ENCODE measurements at places on chromosomes 2 and 18.

GRCh38 chr18:8673256-8674209 is 31.8 kb upstream of the MTCL1 start:
- DNase-seq: no peak

DNA sequence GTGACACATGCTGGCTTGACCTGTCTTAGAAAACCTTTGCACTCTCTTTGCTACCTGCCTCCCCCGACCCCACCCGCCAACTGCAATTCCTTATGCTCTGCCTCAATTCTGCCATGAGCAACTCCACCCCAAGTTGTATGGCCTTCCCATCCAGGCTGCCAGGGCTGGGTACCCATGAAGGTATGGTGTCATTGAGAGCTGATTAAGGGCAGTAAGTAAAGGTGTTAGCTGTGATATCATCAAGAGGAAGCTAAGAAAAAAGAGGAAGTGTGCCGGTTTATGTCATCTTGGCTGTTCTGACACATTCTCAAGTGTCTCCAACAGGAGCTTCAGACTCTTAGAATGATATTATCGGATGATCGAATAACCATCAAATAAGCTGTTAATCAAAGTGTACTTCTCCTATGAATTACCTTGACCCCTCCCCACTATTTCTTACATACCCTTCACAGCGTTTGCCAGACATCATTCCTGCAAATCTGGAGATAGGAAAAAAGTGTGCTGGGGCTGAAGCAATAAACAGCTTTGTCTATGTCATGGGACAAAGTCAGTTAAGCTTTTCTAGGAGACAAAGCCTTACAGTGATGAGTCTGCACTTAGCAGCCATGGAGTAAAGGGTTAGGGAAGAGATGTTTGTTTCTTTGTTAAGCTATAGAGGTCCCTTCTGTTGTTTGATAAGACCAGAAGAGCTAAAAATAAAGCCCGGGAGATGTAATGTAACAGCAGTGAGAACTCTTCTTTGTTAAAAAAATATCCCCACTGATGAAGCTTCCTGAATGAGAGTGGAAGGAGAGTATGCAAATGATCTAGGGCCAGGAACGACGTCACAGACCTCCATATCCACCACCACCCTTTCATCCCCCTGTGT is 40.4 kb upstream of the SMAD2 start:
- no peak for DNase-seq

DNA sequence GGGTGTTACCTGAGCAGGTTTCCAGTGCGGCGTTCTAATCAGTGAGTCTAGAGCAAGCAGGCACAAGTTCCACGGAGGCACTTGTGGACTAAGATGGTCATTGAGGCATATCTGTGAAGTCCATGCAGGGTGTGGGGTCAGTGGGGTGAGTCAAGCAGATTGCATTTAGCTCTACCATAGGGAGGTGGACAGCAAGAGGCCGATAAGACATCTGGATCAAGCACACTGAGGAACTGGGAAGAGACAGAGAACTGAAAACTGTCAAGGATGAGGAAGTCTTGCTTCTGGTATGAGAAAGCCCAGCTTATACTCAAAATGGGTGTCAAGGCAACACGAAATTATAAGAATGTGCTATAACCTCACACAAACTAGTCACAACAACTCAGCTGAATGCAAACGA is 61.2 kb upstream of the SLC39A10 start:
- no peak for DNase-seq

- DNase-seq: no peak
These were observed 160.0 kb downstream of the UBE2E3 start for GRCh38 chr2:181140414-181140813.

- no peak for DNase-seq
These were observed 39.4 kb upstream of the TPO start for GRCh38 chr2:1373830-1374229.

DNA sequence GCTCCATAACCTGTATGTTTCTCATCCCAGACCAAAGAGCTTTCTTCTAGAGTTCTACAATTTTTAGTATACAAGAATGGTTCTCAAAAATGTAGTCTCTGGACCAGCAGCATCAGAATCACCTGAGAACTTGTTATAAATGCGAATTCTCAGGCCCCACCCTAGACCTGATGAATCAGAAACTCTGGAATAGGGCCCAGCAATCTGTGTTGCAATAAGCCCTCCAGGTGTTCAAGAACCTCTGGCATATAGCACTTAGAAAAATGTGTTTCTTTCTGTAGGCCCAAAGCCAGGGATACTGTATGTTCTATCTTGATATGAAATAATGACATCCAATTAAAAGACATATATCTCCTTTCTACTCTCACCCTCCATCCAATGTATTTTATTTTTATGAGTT is 10.4 kb downstream of the PAIP2B start:
- DNase-seq: no peak

DNA sequence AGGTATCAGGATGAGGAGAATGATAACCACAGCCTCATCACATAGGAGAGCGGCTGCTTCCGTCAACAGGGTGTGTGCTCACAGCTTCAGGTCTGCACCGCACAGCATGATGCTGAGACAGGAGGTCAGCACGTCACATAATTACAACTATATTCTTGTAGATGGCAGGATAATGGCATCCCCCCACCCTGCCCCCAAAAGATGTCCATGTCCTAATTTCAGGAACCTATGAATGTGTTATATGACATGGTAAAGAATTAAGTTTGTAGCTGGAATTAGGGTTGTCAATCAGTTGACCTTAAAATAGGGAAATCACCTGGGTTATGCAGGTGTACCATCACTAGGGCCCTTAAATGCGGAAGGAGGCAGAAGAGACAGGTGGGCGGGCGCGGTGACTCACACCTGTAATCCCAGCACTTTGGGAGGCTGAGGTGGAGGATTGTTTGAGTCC is 73.9 kb downstream of the ARL4C start:
- no peak for DNase-seq

DNA sequence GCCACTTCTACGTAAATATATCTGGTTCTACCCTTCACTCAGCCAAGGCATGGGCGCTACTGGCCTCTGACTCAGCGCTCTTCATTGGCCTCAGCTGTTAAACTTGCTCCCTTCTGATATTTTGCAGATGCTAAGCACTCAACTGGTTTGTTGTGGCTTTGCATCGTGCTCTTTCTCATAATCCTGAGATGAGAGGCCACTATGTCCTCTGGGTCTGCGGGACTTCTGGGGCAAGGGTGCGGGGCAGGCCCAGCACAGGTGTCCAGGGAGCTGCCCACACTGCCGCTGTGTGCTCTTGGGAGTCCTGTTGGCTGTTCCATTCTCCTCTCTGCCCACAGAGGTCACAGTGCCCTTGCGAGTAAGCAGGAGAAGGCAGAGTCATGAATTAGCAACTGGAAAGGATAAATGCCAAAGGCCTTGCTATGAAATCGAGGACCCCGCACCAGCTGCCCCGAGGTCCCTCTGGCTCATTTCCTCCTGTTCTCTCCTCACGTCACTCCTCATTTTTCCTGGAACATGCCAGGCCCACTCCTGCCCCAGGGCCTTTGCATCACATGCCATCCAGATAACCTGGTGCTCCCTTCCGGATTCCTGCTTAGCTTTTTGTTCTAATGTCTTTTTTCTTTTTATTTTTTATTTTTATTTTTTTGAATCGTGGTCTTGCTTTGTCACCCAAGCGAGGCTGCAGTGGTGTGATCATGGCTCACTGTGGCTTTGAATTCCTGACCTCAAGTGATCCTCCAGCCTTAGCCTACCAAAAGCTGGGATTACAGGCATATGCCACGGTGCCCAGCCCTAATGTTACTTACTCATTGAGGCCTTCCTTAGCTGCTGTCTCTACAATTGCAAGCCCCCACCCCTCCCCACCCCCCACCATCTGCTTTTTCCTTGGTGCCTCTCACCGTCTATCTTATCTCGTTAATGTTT is 34.9 kb upstream of the MAT2A start:
- no peak for DNase-seq

GRCh38 chr2:239046822-239047221 is 198.9 kb downstream of the TWIST2 start:
- DNase-seq: no peak
